ENCODE measurements at places on chromosomes 7 and 10.

DNA sequence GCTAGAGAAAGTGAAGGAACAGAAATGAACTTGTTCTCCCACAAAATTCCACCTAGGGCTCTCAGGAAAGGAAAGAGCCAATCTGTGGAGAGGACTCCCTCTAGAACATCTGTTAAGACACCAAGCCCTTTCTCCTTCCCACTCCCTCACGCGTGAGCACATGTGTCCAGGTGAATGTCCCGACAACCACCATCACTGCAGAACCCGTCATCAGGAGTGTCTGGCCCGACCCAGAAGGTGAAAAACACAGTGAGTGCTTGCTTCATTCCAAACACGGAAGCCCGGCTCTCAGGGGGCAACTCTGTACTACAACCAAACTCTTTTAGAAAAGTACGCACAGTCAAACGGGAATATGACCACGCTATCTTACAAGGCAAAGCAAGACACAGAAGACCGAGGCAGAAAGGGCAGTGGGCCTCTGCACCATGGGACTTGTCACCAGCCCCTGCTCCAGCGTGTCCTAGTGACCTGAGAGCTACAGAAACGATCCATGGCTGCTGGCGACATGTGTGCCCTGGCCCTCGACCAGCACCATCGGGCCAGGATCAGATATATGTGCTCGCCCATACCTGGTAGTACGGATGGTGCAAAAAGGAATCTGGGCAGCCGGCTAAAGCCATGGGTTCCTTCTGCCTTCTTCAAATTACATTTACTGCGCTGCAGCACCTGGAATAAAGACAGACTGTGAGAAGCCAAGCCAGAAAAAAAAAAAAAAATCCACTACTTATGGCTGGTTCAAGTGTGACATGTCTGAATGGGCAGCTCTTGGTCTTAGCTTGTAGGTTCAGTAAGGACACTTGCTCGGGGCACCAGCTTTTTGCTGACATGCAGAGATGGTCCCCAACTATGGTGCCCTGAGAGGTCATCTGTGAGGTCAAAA lies 50.8 kb downstream of the GRB10 start:
- no peak for DNase-seq

GRCh38 chr10:11091517-11092102 lies 73.9 kb downstream of the CELF2 start:
- peak; percentile 44 for DNase-seq

DNA sequence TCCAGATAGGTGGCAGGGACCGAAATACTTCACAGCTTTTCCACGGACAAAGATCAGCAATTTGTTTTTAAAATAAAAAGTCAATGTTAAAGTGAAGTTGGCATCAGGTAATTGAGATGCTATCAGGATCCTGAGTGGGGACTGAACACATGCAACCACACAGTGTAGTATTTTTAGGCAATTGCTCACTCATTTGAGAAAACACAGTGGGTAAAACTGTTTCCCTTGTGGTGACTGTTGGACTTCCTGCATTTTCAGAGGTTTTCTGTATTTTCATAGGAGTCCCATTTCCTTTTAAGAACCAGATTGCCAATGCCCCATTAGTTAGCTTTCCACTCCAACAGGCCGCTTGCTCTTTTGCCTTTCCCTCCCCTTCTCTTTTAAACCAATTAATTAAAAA lies 159.5 kb upstream of the ZNF32 start:
- DNase-seq: peak; percentile 64

DNA sequence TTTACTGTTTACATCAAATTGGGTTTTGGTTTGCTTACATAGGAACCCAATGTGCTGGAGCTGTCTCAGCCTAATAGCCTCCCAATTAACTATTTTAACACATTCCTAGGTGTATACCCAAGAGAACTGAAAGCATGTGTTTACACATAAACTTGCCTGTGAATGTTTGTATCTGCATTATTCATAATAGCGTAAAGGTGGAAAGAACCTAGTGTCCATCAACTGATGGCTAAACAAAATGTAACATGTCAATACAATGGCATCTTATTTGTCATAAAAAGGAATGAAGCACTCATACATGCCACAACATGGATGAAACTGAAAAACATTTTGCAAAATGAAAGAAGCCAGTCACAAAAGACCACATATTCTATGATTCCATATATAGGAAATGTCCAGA lies 160.6 kb upstream of the EEPD1 start:
- no peak for DNase-seq

- no peak for DNase-seq
Measured at GRCh38 chr7:44392618-44393010, 67.2 kb upstream of the CAMK2B start.

- DNase-seq: peak; percentile 61
Measured at GRCh38 chr10:114526126-114526503, 121.8 kb upstream of the AFAP1L2 start.

DNA sequence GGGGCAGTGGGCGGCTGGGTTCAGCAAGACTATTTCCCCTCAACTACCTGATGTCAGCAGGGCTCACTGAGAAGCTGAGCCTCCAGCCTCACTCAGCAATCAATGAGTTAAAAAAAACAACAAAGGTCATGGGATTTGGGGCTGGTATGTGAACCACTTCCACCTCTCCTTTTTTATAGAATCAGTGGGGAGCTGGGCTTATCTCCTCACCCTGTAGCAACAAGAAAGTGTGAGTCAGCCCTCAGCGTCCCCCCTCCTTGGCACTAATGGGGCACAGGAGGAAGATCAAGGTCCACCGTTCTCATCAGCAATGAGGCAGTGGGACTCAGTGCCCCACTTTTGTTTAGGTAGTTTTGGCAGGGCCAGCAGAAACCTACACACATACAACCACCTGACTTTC lies 823.5 kb upstream of the POM121L12 start:
- no peak for DNase-seq

DNA sequence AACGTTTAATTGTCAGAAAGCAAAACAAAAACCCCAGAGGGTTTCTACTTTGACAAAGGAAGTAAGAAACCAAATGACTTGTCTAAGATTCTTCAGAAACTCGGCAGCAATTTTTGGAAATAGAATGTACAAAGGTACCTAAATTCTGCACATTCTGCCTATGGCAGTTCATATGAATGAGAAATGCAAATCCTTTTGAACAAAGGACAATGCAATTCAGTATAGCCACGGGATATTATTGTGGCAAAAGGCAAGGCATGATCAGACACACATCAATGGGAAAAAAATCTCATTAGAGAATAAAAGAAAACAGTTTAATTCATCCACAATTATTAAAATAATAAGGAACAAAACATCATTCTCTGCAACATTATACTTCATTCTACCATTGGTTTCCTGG lies 93.4 kb downstream of the SEMA3C start:
- DNase-seq: no peak

DNA sequence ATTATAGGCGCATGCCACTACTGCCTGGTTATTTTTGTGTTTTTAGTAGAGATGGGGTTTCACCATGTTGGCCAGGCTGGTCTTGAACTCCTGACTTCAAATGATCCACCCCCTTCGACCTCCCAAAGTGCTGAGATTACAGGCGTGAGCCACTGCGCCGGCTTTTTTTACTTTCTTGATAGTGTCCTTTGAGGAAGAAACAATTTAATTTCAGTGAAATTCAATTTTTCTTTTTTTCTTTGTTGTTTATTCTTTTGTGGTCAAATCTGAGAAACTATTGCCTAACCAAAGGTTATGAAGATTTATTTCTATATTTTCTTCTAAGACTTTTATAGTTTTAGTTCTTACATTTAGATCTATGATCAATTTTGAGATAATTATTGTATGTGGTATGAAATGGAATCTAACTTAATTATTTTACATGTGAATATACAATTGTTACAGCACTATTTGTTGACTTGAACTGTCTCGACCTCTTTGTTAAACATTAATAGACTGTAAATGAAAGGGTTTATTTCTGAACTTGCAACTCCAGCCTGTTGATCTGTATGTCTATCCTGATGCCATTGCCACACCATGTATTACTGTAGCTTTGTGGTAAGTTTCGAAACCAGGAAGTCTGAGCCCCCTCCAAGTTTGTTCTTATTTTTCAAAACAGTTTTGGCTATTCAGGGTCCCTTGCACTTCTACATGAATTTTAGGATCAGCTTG lies 19.8 kb upstream of the RASSF4 start:
- no peak for DNase-seq

DNA sequence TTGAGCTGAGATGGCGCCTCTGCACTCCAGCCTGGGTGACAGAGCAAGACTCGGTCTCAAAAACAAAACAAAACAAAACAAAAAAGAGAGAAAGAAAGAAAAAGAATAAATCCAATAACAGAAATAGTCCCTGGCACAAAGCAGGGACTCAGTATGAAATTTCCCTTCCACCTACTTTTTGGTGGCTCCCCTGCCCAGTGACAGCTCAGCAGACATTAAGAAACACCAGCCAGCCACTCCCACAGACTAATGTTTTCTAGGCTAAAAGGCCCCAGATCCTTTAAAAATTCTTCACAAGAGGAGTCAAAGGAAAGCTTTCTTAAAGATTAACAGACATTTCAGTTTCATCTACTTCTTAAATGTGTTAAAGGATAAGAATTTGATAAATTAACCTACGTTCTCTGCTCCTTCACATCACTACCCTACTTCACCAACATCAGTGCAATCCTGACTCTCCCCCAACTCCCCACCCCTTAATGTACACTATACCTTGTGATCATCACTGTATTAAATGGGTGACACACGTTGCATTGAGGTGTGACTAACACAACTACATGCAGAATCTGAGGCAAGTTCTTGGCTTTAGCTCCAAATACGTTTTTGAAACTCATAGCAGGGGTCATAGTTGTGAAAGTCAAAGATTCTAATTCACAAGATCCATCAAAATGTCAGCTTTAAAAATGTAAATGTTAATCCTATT lies 114.5 kb upstream of the CAV2 start:
- DNase-seq: no peak

- no peak for DNase-seq
Measured at GRCh38 chr10:77310288-77310840, 327.2 kb downstream of the KCNMA1 start.

DNA sequence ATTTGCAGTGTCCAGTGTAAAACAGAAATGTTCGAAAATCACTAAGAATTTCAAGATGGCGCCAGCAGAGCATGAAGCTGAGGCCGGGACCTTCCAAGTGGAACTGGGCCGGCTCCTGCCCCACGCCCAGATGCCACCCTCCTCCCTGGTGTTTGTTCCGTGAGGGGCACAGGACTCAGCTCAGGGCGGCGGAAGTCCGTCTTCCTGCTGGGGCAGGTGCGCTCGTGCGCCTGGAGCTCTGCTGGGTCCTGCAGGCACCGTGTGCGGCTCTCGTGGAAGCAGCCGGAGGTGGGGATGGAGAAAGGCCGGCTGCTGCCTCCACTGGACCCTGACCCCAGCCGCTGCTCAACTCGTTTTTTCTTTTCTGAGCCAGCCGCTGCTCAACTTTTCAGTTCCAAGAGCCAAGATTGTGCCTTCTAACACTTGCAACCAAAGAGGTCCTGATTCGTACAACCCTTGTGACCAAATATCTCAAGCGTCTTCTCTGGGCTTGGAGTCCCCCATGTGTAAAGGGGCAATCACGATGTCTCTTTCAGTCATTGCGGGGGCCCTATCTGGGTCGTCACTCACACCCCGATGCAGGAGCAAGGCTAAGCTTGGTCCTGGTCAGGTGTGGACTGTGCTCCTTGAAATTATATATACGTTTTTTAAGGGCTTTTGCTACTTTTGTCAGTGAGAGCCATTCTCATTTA lies 334.4 kb downstream of the ADARB2 start:
- DNase-seq: no peak

DNA sequence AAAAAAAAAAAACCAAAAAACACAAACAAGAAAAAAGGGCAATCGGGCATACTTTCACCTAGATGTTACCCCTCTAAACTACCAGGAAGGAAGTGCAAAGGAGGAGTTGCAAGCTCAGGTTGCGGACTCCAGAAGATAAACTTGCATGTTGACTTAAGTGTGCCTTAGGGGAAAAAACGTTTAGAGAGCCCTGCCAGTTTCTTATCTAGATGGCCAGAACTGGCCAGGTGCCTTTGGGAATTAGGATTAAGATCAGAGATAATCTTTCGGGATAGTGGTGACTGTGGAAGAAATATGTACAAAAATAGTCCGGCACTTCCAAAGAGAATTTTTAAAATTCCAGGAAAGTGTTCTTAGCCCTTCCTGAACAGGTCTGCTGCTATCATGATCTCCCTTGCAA lies 17.6 kb downstream of the EVX1 start:
- no peak for DNase-seq

DNA sequence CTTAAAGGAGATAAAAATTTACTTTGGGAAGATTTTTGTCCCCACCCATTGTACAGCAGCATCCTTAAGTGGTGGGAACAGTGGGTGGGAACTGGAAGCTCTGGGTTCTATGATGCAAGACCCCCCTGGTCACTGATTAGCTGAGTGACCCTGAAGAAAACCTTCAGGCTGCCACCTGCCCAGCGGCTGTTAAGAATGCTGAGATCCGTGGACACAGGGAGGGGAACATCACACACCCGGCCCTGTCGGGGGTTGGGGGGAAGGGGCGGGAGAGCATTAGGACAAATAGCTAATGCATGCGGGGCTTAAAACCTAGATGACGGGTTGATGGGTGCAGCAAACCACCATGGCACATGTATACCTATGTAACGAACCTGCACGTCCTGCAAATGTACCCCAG lies 14.5 kb downstream of the CARD11 start:
- no peak for DNase-seq
